Amygdala (tissue), 56 donors: ENCODE measurements at places on chromosomes 2 and 18.

DNA sequence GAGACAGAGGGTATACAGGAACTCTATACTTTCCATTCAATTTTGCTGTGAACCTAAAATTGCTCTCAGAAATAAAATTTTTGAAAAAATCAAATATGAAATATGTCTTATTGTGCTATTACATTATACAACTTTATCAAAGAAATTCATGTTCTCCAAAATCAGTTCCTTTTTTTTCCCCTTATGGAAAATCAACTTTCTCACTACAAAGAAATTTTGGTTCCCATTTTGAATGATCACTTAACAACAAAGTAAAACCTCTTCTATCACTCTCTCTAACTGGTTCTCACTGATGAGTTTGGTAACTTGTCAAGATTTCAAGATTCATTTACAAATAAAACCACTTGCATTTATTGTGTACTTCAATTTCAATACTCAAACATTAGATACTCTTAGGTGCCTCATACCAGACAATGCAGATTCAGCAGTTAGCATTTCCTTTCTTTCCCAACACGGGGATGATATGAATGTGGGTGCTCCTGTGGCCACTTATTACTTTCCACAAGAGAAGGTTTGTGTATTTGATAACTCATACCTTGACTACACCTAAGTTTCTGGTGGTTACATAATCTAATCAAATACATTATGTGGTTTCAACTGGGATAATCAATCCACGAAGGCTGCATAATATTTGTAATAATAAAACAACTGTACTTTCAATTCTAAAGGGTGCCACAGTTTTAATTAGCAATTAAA is 6.4 kb downstream of the PSME4 start:
- no peak for DNase-seq

DNA sequence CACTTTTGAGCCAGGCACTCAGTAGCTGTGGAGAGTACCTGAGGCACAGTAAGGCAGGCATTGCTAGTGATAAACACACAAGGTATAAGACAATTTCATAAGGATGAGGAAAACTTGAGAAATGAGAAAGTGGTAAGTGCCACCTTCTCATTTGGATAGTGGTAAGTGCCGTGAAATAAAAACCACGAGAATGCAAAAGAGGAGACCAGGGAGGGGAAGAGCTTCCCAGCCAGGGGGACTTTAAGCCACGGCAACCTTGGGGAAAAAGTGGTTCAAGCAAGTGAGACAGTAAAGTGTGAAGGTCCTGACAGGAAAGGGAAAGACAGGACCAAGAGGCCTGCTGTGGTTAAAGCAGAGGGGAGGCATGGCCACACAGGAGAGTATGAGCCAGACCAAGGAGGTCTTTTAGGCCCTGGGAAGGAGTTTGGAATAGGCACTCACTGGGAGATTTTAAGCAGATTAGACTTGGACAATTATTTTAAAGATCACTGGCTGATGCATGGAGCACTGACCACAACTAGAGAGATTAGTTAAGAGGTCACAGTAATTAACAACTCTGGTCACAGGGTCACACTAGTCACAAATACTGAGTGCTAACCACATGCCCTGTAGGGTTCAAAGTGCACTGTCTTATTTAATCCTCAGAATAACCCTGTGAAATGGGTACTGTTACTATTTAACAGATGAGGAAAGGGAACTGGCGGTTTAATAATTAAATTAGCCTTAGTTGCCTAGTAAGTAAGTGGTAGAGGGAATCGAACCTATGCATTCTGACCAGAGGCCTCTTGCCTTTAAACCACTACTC is 50.1 kb downstream of the THOC1 start:
- DNase-seq: no peak

GRCh38 chr2:239095460-239096081 is 247.7 kb downstream of the TWIST2 start:
- DNase-seq: no peak

- no peak for DNase-seq
Observed at GRCh38 chr2:121485039-121485438, 45.6 kb upstream of the RNU4ATAC start.

- DNase-seq: no peak
Observed at GRCh38 chr2:217691920-217692666, 310.7 kb downstream of the TNS1 start.

- no peak for DNase-seq
Observed at GRCh38 chr2:2567776-2568175, 236.7 kb upstream of the MYT1L start.

DNA sequence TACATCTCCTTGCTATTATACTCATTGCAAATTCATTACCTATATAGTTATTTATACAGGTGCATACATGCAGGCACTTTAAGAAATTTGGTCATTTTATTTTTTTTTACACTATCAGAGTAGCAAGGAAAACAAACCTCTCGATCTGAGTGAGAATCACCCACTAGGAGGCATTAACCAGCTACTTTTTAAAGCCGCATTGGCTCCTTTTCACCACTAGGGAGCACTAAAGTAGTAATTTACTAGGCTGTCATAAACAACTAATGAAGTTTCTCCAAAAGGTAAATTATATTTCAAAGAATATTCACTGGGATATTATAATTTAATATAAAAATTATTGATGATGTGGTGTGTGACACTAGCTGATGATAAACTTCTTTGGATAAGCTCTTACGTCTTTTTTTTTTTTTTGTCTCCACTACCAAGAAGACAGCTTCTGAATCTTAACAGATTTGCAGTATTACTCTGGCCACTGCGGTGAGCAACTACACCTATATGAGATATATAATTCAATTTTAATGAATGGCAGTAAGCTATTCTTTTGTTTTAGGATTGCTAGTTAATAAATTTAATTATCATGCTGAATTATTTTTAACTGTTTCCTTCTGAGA is 101.9 kb downstream of the NOL4 start:
- peak; percentile 12 for DNase-seq

DNA sequence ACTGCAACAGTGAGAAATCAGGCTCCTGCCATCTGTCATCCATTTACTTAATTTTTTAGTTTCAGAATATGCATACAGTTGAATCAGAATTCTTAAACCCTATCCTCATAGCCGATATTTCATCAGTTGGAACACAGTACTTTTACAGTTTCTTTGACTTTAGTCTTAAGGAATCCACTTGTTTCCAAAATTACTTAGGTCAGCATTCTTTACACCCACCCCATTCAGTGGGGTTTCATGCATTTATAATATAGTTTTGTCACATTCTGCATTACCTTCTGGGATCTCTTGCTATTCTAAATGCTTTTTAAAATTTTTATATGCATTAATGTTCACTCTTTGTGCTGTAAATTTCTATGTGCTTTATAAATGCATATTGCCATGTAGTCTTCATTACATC is 400.4 kb upstream of the LRRTM4 start:
- DNase-seq: no peak

- no peak for DNase-seq
Observed at GRCh38 chr18:69380324-69380723, 20.4 kb upstream of the DOK6 start.

- no peak for DNase-seq
Observed at GRCh38 chr2:201122276-201122675, 6.3 kb downstream of the CFLAR start.

DNA sequence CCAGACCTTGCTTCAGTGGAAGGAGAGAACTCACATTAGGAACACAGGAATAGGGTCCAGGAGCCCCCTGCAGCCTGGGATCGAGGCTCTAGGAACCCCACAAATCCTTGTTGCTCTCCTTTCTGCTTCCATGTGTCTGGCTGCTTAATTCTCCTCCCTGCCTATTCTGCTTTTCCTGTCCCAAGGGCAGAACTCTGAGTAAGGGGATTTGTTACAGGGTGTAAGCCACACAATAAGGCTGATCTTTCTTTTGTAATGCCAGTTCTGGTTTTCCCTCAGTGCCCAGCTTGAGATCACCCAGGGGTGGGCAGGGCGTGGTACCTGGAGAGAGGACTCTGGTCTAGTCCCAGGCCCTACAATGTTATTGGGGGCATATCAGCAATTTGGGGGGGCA is 119.6 kb upstream of the MGAT5 start:
- no peak for DNase-seq

- DNase-seq: no peak
Observed at GRCh38 chr2:165618806-165619205, 149.3 kb downstream of the CSRNP3 start.

- DNase-seq: no peak
Observed at GRCh38 chr2:196105951-196106350, 37.3 kb upstream of the DNAH7 start.

- DNase-seq: no peak
Observed at GRCh38 chr2:25073025-25073424, 31.1 kb downstream of the EFR3B start.

GRCh38 chr2:20992201-20992711 is 51.6 kb downstream of the APOB start:
- DNase-seq: no peak

- DNase-seq: no peak
Observed at GRCh38 chr18:28153485-28154065, 23.4 kb downstream of the CDH2 start.

- DNase-seq: no peak
Observed at GRCh38 chr2:216328347-216328746, 43.9 kb downstream of the MARCHF4 start.

GRCh38 chr2:132645176-132645575 is 24.8 kb downstream of the LYPD1 start:
- DNase-seq: peak; percentile 14

GRCh38 chr2:144693179-144693578 is 173.3 kb upstream of the ZEB2 start:
- DNase-seq: no peak

DNA sequence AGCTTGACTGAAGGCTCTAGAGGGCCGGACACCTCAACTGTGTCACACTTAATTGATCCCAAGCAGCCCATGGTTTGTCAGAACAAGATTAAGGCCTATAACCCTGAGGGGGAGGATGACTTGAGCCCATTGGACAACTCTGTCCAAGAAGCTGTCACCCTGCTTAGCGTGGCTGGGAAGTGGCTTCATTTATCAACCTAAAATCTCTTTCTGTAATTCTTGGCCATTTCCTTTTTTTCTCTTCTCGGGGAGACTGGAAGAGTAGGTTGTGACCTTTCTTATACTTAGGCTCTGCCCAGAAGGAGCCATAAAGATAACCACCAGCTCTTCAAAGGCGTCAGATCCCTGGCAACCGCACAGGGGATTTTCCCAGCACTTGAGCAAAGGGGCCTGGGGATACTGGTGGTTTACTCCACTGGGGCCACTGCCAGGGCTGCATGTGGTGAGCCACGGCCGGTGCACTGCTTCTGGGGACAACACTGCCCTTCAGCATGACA is 265.5 kb downstream of the CYRIA start:
- no peak for DNase-seq

DNA sequence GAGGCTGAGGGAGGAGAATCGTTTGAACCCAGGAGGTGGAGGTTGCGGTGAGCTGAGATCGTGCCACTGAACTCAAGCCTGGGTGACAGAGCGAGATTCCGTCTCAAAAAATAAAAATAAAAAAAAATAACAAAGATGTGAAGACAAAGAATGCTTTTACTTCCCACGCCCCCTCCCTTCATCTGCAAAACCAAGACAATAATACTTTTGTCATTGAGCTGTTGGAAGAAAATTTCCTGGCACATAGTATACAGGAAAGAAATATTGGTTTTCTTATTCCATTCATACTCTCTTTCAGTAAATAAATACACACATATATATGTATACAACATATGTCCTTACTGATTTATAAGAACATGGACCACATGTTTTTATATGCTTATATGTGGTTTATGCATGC is 12.2 kb downstream of the GREB1 start:
- DNase-seq: no peak

DNA sequence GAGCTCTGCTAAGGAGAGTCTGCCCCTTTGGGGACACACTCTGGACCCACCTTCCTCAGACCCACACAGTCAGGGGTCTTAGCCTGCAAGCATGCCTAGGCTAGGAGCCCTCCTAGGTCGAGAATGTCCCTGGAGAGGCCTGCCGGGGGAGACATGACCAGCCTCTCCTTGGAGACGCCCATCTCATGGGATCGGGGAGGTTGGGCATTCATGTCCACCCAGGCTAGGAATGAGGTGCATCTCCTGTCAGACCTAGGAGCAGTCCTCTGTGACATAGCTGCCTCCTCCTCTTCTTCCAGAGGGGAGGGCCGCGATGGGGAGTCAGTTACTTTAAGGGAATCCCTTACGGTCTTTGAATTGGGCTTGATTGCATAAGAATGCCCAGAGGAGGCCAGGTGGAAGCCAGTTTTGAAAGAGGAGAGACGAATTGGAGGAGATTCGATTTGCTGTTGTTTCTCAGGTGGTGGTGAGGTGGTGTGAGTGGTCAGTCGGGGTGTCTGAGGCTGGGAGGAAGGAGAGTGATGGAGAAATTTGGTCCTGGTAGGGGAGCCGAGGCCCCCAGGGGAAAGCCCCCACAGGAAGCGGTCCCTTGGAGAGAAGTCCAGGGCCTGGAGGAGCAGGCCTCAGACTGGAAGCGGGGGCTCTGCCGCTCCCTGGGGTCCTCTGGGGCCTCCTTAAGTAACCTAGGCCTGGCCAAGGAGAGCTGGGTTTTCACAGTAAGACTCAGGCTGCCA is 241.3 kb downstream of the DYSF start:
- DNase-seq: no peak

DNA sequence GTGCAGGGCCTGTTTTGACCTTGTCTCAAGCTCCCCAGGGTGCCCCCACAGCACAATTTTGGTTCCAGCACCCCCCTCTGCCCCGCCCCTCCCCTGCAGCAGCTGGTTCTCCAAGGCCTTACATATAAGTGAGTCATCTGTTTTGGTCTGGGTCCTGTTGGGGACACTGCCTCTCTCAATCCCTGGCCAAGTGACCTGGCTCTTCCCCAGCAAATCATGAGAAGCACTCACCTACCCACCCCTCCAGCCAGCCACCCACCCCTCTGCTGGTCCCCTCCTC is 90.5 kb downstream of the INHBB start:
- DNase-seq: no peak

DNA sequence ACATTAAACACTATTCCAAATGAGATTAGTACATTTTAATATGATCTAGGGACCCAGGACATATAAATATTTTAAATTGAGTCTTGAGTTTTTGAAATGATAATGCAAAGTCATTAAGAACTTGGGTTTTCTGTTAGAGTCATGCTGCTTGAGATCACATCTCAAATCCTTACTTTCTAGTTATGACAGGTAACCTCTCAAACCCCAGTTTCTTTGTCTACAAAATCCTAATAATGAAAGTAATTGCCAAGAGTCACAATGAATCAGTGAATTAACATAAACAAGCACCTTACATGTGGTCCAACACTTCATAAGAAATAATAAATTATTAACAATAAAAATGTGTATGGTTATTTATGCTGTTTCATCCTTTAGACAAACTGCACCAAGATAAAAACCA is 607.6 kb downstream of the LRP1B start:
- no peak for DNase-seq

DNA sequence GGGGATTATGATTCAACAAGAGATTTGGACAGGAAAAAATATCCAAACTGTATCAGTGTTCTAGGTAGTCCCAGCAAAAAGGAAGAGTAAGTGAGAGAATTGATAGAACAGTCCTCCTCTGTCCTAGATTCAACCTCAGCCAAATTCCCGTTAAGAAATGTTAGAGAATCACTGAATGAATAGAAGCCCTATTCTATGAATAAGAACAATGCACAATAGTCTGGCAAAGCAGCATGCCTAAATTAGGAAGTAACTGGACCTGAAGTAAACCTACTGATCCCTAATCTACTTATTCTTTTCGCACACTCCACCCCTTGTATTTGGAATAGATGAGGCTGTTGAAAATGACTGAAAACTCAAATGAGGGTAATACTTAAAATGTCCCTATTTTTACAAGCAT is 1665.5 kb downstream of the LRP1B start:
- DNase-seq: no peak

- peak; percentile 32 for DNase-seq
Observed at GRCh38 chr2:237886685-237887481, 27.5 kb downstream of the RAMP1 start.

- DNase-seq: no peak
Observed at GRCh38 chr18:76255070-76255683, 239.9 kb downstream of the ZNF516 start.
